ENCODE measurements at places on chromosomes 1 and 21.

- no peak for DNase-seq
Measured at GRCh38 chr1:221174330-221174993, 295.2 kb downstream of the HLX start.

DNA sequence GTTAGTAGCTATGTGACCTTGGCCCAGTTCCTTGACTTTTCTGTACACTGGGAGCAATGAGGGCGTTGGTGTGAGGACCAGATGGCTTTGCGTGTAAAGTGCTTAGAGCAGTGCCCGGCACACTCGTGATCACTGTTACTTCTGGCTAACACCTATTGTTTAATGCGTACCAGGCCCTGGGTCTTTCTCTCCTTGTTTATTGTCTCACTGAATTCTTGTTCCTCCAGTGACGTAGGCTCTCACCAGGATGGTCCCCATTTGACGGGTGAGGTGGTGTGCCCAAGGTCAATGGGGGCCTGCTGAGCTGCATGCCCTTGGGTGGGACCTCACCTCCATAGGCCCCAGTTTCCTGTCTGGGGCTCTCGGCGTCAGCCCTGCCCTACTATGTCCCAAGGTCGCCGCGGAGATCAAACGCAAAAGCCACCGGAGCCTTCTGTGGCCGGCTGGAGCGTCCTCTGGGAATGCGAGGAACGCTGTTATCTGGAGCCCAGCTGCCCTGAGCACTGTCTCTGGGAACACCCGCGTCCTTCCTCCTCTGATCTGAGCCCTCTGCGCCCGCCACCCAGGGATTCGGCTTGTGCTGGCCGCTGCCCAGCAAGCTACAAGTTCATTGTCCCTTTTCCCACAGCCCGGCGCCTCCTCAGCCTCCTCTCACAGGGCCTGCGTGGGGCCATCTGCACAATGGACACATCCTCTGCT, 28.9 kb downstream of the ALPL start:
- no peak for DNase-seq

DNA sequence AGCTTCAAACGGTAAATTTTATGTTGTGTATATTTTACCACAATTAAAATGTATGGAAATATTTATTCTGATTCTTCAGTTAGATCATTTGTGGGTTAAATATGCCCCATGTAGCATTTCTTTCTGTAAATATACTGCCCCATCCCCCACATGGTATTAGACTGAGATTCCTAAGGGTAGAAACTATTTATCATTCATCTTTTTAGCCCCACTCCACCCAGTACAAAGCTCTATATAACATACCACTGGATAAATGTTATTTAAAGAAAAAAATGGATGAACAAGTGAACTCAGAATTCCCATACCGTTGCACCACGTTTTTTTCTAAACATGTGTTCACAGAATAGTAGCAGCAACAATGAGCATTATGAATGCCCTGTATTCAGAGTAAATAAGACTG, 234.0 kb upstream of the IRF2BP2 start:
- DNase-seq: no peak

DNA sequence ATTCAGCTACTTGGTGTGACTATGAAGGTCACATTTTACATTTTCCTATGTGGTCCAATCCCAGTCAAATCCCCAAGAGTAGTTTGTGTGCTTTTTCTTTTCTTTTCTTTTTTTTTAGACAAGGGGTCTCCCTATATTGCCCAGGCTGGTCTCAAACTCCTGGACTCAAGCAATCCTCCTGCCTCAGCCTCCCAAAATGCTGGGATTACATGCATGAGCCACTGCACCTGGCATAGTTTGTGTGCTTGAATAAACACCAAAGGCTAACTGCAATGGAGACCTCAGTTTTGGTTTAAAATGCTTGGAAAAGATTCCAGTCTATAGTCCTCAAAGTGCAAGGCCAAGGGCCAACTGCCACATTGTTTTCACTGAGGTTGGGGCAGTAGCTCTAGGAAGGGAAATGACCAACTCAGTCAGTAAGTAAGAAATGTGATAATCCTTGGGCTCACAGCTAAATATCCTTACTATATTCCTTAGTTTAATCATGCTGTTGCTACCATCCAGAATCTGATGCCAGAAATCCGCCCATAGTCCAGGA, 38.6 kb downstream of the EIF2B3 start:
- no peak for DNase-seq

- no peak for DNase-seq
Measured at GRCh38 chr1:18606443-18607288, 24.0 kb upstream of the PAX7 start.

DNA sequence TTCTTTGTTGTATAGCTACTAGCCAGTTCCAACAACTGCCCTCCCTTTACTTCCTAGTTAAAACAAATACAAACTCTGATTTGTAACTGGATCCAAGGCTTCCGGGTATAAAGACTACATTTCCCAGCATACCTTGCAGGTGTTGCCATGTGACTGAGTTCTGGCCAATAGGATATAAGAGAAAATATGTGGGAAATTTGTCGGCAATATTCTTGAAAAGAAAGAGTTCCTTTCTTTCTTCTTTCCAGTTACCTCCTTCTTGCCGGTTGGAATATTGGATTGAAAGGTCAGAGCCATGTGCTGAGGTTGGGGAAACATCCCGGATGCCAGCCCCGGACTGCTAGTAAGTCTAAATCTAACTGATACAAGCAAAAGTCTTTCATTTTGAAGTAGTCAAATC, 23.0 kb upstream of the ZBTB40 start:
- no peak for DNase-seq

- DNase-seq: no peak
Measured at GRCh38 chr1:179969962-179970361, 15.4 kb downstream of the CEP350 start.

DNA sequence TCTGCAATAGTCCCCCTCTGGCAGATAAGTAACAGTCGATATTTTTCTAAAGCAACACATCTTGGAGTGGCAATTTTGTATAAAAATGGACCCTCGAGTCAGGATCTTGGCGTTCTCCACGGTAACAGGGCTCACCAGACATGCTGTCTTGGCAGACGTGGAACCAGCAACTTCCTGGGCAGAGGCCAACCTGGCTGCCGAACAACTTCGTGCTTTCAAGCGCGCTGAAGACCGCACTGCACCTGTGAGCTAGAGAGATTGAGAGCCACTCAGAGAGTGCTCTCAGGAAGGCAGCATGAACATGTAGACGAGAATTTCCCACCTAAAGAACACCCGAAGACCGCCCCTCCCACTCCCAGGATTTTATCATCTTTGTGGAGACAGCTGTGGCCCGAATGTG, 7.3 kb downstream of the C1orf174 start:
- no peak for DNase-seq

DNA sequence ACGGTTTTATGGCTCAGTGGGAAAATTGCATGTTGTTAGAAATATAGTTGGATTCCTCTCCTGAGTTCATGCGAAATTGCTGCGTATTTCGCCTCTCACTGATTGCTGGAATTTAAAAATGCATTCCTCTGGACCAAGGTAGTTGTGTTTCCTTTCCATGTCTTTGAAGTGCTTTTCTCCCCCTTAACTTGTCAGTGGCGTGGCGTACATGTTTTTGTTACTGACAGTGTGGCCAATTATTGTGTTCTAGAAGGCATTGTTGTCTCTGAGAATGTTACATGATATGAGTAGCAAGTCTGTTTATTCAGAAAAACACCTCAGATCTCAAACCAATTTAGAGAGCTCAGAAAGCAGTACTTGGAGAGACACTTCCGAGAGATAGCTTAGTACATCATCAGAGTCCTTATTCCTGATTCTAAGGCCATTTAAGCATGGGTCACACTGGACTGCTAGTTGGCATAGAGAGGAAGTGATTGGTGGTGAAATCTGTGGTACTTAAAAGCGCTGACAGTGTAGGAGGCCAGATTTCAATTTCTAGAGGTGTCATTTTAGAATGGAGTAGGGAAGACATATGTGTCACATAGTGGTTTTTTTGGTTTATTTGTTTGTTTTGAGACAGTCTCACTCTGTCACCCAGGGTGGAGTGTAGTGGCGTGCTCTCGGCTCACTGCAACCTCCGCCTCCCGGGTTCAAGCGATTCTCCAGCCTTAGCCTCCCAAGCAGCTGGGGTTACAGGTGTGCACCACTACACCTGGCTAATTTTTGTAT, 184.4 kb downstream of the RYR2 start:
- DNase-seq: no peak

DNA sequence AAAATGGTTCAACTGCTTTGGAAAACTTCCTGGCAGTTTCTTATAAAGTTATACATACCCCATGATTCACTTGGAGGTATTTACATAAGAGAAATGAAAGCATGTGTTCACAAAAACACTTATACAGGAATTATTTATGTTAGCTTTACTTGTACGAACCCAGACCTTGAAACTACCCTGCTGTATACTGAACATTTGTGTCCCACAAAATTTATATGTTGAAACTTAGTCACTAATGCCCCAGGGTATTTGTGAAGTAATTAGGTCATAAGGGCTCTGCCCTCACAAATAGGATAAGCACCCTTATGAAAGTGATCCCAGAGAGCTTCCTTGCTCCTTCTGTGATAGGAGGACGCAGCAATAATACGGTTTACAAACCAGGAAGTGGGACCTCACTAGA, 42.7 kb upstream of the B3GALT2 start:
- no peak for DNase-seq

GRCh38 chr1:24149866-24150233, 6.9 kb upstream of the IL22RA1 start:
- no peak for DNase-seq

GRCh38 chr1:27772036-27772931, 735 bp upstream of the STX12 start:
- DNase-seq: no peak

GRCh38 chr1:58763214-58763613, 20.6 kb downstream of the JUN start:
- DNase-seq: no peak

- no peak for DNase-seq
Measured at GRCh38 chr1:12032161-12032621, 12.9 kb downstream of the MIIP start.

DNA sequence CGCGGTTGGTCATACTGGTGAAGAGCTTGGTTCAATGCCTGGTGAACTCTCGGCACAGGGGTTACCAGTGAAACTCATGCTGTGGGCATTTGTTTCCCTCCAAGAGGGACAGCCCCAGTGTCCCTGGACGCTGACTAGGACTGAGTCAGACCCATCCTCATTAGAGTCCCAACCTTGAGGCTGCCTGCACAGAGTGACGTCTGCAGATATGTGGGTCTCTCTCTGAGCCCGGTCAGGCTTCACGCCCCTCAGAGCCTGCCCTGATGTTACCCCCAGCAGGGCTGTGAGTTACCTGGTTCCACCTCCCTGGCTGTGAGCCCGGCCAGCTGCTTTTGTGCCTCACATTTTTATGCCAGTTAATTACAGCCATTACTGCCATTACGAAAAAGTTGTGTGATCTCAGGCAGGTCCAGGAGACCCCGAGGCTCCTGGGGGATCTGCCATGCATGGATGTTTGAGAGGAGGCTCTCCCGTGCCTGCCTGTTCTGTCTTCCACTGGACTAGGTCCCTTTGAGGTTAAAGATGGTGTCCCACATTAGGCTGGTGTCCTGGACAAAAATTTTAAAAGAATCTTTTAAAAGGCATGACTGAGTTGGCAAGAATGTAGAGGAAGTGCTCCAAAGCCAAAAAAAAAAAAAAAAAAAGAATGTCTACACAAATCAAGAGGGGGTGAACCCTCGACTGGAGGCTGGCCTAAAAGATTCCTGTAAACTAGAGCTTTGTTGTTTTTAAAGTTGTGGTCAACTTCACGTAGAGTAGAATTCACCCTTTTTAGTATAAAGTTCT, 36.6 kb upstream of the PADI1 start:
- no peak for DNase-seq

- no peak for DNase-seq
Measured at GRCh38 chr1:224149709-224150108, 33.3 kb upstream of the DEGS1 start.

DNA sequence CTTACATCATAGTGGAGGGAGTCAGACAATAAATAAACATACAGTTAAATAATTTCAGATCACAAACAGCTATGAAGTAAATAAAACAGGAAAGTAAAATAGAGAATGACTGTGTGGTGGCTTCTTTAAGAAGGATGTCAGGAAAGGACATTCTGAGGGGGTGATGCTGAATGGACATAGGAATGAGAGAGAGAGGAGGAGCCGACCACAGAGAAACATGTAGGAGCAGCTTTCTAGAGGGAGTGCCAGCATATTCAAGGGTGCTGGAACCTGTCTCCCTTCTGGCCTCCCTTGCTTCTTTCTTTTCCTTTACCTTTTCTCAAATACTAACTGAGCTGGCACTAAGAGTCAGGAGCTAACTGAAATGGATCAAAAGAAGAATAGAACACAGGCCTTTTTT, 20.5 kb upstream of the BCL10 start:
- DNase-seq: no peak

DNA sequence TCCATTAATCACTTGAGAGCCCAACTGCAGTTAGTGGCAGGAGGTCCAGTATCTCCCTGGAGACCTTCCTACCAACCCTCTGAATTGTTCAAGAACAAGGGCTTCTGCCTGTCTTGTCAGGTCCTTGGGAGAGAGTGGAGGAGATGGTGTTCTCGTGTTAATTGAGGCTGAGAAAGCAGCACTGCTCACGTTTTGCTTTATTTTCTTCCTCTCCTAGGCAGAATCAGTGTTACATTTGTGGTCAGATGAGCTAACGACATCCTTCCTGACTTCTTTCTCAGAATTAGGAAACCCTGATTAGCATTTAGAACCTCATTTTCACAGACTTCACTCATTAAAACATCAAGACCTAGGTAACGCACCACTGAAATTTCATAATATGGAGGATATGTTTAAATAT, 26.4 kb upstream of the LRIG2 start:
- DNase-seq: no peak

All from mesothelial cell of epicardium (in vitro differentiated cells).